ENCODE measurements at places on chromosomes 12 and 14. TPM values are rescaled to one million over a fixed set of nuclear protein-coding genes. Genes with fewer than 3 reads are reported as not detected.

INHBE gene
- total RNA-seq: 0.07 TPM

DAO gene
- not detected for total RNA-seq

FAR2 gene
- total RNA-seq: 12.9 TPM

ASB8 gene
- total RNA-seq: 13.6 TPM

RFX4 gene
- total RNA-seq: not detected

PIK3C2G gene
- total RNA-seq: 0.34 TPM

PPP1R3E gene
- total RNA-seq: 2.6 TPM

TAS2R30 gene
- 0.58 TPM for total RNA-seq

All from foreskin keratinocyte (primary cell).